ENCODE measurements at places on chromosomes 11 and 22.

DNA sequence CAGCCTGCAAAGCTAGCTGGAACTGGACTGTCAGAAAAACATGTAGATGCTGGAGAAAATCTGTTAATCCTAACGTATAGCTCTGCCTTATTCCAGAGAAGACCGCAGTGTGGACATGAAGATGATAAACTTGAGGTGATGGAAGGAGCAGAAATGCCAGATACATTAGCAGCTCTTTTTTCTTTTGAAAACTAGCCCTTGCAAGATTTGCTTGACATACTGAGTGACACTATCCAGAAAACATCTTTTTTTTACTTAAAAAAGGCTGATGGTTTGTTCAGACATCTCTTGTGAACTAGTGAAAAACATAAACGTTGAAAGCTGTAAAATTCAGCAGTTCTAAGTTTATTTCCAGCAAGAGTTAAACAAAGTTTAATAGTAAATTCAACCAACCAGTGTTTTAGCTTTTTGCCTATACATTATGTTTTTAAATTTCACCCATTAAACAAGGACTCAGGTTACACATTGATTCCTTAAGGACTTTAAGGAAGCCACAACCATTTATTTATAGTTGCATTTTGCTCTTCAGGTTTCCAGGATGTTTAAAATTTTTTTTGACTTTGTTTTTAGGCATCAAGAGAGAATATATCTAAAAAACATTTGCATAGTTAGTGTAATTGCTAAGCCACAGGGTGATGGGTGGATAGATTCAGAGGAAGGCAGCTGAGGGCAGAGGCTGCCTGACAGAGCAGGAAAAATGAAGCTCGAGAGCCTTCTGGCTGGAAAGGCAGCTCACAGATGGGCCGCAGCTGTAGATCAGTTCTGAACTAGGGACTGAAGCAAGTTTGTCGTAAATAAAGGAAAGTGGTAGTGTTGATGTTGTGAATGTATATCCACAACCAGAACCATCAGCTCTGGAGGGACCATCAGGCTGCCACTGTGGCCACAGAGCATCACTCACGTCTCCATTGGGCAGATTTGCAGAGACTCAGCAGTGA is 9.5 kb downstream of the SNAP29 start:
- no peak for DNase-seq

DNA sequence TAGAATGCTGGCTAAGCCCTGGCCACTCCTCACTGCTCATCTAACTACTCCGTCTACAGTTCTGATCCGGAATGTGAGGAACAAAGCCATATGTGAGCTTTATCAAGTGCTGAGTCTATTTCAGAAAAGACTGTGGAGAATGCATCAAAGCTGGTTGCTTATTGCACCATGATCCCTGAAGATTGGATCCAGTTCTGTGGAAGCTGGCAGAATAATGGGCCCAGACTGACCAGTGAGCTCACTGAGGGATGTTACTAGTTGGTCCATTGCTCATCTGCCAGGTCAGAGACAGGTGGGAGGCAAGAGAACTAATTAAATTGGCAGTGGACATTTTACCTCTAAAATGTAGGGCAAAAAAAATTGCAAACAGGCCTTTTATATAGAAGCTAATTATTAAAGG is 681.3 kb downstream of the NTM start:
- no peak for DNase-seq

GRCh38 chr11:131385763-131386390 is 15.5 kb downstream of the NTM start:
- no peak for DNase-seq

- DNase-seq: no peak
Measured at GRCh38 chr11:71251761-71252268, 562 bp downstream of the SHANK2 start.

- DNase-seq: no peak
Measured at GRCh38 chr22:17451316-17451715, 82.1 kb downstream of the CECR2 start.

GRCh38 chr11:113288286-113288863 is 26.0 kb upstream of the TTC12 start:
- no peak for DNase-seq

DNA sequence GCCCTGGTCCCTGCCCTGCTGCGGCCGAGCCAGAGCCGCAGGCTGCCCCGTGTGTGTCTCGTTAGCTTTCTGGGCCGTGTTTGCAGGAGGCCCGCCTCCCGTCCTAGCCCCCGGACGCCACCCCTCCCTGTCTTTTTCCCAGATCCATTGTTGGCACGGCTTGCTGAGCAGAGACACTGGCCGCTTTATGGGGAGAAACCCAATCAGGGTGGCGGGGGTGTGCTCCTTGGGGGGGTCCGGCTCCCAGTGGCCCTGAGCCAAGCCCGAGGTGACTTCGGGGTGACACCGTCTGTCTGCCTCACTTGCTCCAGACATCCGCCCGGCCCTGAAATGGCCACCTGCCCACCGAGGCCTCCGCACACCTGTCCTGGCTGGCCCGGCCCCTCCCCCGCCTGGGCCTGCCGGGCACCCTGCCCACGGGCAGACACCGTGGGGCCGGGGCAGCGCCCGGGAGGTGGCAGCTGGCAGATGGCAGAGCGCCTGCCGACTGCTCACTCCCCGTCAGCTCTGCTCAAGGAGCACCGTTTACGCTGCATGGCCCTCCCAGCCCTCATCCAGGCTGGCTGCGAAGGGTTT is 43.1 kb upstream of the PPARA start:
- DNase-seq: no peak

- no peak for DNase-seq
Measured at GRCh38 chr11:80846442-80846841, 1405.6 kb upstream of the TENM4 start.

DNA sequence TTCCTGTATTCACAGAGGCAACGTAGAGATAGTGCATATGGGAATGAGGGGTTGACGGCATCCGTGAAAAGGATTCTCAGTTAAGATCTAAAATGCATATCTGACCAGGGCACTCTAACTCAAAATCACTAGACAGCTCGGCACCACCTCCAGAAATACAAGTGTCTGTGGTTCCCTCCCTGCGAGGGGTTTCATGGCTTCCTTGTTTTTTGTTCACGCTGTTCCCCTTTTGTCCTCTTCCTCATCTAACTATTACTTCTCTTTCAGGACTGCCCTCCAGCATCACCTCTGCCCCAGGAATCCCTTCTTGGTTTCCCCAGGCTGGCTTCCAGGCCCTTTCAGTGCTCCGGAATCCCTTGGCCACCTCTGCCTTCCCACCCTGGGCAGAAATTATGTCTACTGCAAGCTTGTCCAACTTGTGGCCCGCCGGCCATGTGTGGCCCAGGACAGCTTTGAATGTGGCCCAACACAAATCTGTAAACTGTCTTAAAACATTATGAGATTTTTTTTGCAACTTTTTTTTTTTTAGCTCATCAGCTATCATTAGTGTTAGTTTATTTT is 159.9 kb downstream of the FBXO7 start:
- no peak for DNase-seq

DNA sequence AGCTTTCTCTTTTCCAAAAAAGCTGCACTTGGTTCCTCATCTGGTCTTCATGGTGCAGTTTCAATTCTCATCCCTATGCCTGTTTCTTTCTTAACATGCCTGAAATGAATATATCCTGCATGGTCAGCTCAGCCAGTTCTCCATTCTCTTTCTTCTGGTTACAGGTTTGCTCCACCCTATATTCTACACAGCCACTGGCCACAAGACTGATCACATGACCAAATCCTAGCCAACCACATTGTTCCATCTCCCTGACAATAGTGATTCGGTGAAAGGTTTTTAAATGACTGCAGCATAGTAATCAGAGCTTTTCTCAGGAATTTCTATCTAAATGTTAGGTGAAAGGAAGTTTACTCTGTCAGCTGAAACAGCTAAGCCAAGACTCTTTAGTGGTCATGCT is 891.4 kb downstream of the METTL15 start:
- DNase-seq: no peak

- no peak for DNase-seq
Measured at GRCh38 chr22:47194476-47195155, 432.2 kb downstream of the TBC1D22A start.

DNA sequence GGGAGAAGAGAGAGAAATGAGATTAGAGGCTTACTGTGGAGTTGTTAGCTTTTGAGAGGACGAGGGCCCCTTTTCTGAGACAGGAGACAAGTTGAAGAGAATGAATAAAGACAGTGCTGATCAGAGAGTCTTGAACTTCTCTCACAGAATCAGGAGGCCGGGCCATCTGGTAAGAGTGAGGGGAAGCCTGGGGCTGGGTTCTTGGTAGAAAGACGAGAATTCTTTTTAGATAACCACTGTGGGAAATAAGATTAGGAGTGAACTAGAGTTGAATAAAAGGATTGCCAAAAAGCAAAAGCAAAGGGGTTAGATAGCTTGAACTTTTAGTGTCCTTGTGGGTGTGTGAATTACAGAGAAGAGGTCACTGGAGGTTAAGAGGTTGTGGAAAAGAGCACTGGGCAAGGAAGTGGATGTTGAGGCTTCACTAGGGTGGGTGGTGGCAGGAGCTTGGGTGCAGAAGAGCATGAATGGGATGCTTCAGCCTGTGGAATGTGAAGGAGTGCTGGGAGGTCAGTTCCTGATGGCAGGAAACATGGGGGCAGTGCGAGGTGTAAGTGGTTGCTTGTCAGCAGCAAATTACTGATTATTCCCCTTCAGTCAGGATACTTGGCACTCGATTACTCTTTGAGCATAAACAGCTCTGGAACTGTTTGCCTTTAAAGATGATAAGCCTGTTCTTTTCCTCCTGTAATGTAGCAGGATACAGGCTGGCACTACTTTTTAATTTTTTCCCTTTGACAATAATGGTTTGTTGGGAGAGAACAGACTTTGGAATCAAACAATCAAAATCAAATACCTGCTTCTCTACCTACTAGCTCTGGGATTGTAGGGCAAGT is 98.3 kb downstream of the ARHGAP42 start:
- no peak for DNase-seq
